ENCODE measurements at places on chromosomes 3 and 15.

DNA sequence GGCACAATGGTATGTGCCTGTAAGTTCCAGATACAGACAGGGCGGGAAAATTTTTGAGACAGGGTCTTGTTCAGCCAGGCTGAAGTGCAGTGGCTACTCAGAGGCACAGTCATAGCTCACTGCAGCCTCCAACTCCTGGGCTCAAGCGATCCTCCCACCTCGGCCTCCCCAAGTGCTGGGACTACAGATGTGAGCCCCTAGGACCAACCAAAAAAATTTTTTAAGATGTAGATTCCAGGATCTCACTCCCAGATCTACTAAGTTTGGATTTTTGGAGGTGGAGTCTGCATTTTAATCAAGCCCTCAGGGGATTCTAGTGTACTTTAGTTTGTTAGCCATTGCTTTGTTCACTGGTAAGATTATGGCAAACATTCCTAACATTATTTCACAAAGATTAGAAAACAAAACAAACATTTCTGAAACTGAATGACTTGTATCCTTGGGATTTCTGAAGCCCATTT lies 2.7 kb downstream of the LIPH start:
- no peak for DNase-seq

- no peak for DNase-seq
Measured at GRCh38 chr15:34013746-34014145, 25.3 kb downstream of the AVEN start.

DNA sequence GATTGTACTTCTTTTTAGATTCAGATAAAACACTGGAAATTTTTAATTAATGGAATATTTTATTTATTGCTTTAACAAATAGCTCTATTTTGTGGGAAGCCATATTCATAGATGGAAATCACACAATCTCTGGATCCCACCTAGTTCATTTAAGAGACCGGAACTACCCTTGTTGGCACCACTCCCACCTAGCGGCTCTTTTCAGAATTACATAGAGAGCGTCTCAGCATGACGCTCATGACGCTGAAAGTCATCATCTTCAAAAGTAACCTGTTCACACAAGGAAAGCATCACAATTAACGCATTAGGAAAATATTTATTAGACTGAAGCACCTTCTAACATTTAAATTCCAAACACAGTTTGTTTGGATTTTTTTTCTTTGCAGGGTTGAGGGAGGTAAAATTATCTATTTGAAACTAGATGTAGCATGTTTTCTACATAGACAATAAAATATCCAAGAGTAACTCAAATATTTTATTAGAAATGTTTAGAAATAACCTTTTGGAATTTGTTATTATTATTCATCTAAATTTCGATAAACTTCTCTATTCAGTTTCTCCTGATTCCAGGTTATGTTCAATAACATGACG lies 214.9 kb upstream of the ARRDC4 start:
- peak; percentile 79 for DNase-seq

DNA sequence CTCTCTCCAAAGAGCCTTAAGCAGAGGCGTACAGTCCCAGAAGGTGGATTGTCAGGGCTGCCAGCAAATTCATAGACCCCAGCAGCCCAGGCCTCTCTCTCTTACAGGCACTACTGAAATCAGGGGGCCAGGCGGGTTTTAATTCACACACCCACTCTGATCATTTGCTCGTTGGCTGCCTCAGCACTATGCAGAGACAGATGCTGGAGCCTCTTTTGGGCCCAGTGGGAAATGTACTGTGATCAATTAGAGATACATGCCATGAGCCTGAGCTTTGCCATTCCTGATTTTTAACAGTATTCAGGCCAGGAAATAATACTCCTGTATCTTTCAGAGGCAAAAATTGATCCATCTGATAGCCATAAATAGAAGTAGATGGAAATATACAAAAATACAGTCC lies 53.0 kb downstream of the CMTM6 start:
- DNase-seq: no peak

DNA sequence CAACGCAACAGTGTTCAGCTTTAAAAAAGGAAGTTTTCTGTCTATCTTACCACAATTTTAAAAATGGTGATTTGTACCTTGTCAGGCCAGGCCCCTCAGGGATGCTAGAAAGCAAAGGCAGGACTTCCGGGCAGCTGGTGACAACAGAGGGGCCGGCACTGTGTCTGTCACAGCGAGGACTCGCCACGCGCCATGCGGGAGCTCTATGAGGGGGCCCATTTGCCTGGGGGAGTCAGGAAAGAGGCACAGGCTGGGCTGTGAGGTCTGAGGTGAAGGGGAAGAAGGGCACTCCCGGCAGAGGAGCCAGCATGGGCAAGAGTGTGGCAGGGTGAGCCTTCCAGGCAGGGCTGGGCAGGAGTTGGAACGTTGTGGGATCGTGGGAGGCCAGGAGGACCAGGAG lies 7.0 kb downstream of the IQSEC1 start:
- no peak for DNase-seq

DNA sequence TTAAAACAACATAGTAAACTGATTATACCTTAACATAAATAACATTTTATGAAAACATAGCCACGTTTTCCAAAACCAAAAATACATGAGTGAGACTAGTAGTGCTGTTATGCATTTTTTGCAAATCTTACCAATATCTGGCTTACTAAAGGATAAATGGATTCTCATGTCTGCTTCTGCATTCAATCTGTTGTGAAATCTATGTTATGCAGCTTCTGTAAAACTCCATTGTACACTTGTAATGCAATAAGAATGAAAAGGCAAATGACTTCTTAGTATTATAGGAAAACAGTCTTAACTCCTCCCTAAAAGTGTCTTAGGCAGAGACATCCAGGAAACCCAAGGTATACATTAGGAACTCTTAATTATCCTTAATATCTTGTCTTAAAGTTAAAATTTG lies 330.9 kb upstream of the THBS1 start:
- no peak for DNase-seq

- no peak for DNase-seq
Measured at GRCh38 chr15:96320107-96320506, 10.4 kb upstream of the NR2F2 start.

DNA sequence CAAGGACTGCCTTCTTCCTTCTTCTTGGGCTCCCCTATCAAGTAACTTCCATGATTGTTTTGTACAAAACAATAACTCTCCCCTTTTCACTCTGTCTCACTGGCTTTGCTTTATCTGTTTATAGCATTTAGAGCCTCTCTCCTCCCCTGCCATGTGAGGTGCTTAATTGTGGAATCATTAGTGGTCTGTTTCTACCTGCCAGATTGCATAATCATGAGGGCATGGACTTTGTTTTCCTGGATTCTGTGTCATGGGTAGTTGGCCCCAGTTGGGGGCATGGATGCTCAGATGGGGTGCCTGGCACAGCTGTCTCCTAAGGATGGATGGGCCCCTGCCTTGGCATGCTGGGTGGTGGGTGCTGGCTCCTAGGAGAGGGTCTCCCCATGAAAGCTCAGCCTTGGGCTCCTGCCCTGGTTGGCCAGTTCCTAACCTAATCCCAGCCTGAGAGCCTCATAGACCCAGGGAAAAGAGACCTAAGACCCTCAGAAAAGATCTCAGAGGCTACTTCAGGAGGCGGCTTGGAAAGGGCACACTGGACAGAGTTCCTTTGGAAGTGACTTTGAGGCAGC lies 8.0 kb upstream of the CTXND1 start:
- no peak for DNase-seq

DNA sequence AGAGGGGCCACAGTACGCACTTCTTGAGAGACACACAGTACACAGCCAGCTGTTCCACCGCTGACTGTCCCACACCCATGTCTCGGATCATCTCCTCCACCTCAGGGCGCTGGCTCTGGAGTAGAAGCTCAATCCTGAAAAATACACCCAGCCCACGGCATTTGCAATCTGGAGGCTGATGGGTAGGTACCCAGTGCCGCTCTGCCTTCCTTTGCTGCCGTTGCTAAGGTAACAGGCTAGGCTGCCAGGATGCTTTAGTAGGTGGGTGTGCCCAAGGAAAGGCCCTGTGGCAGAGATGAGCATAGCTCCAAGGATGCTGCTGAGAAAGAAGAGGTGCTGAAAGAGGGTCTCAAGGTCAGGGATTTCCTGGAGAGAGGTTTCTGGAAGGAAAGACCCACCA lies 14.6 kb downstream of the TRAIP start:
- no peak for DNase-seq

- no peak for DNase-seq
Measured at GRCh38 chr15:31160297-31160696, 58.8 kb upstream of the TRPM1 start.

- no peak for DNase-seq
Measured at GRCh38 chr3:51002495-51002894, 327.8 kb downstream of the DOCK3 start.

GRCh38 chr3:101163554-101163953 lies 156.8 kb downstream of the IMPG2 start:
- no peak for DNase-seq

DNA sequence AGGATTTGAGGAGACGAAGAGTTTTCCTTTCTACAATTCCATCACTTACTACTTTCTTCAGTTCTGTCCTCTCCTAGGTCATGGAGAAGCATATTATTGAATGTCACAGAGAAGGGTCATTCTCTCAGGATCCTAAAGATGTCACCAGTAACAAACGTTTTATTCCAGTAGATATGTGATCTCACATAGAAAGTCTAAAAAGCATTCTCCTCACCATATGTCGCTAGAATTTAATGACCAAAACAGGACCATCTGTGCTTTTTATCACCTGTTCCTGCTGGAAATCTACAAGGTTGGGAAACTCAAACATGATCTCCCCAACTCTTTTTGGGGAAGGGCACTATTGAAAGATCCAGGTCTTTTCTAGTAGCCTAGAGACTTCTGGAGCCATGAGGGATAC lies 24.0 kb upstream of the FRMD5 start:
- peak; percentile 10 for DNase-seq

DNA sequence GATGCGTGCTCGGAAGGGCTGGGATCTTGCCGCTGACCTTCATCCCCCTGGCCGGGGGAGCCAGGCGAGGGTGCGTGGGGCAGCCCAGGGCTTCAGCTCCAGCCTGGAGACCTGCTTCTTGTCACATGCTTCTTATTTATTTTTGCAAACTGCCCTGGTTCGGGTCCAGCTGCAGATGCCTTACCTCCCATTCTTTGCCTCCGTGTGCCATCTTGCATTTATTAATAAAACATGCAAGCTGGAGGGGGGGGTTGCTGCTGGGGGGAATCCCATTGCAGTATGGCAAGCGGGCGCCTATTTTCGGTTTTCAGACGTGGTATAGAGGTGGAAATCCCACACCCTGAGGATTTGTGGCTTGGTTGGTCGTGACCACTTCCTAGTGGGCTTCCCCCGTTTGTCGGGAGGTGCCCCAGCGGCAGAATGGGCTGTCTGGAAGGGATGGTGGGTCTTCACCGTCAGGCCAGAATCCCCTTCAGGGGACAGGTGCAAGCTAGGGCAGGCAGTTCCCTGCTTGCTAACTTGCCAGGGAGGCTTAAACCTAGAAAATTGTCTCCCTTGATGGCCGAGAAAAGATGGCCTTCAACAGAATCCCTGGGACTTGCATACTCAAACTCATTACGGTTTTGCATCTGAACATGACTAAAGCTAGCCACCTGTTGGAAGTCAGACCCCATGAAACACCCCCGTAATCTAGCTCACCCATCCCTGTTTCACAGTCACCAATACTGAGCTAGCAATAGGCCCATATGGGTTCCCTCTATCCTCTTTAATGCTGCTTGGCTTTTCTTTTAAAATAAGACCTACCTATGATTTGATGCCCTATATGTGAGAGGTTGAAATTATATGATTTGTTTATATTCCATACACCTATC lies 569 bp downstream of the TMEM266 start:
- peak; percentile 33 for DNase-seq

GRCh38 chr15:27623149-27623548 lies 476.0 kb downstream of the OCA2 start:
- DNase-seq: no peak

- DNase-seq: peak; percentile 25
Measured at GRCh38 chr3:101814835-101815234, 34.5 kb upstream of the NFKBIZ start.

GRCh38 chr3:80391573-80391972 lies 623.8 kb upstream of the ROBO1 start:
- no peak for DNase-seq

DNA sequence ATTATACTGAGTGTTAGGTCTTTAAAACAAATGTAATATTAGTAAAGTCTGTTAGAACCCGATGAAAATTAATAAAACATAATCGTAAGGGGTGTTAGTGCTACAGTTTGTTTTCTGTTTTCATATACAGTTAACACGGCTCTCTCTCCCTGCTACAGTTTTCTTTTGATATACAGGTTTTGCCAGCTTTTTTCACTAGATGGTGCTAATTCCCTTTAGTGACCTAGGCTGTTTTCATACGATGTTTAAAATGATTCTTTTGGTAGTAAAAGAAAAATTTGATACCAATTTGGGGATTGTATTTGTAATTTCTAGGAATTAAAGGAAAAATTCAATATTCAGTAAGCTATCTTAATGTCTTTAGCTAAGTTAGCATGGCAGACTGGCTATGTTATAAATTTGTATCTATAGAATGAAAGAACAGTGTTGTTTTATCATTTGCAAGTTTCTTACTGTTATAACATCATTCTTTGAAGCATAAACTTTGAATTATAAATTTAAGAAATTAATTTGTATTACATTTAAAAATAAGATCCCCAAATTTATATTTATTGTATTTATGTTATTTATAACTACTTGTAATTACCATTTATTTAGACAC lies 11.5 kb downstream of the APH1B start:
- DNase-seq: peak; percentile 73

DNA sequence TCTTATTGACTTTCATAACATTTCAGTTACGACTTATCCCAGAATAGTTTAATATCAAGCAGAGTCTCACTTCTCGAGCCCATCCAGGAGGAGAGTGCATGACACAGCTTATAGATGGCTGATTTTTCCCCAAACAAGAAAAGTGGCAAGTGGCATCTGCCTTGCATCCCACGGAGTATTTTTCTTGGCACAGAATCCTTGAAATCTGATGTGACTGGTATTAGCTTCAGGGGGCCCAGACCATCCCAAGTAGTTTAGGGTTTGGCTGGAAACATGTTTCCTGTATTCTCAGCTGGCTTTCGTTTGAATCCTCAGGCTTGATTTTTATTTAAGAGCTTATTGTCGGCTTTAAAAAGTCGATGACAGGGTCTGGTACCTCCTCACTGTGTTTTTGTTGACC lies 20.7 kb upstream of the FBXL22 start:
- DNase-seq: no peak

GRCh38 chr15:97076011-97076410 lies 745.5 kb downstream of the NR2F2 start:
- no peak for DNase-seq

DNA sequence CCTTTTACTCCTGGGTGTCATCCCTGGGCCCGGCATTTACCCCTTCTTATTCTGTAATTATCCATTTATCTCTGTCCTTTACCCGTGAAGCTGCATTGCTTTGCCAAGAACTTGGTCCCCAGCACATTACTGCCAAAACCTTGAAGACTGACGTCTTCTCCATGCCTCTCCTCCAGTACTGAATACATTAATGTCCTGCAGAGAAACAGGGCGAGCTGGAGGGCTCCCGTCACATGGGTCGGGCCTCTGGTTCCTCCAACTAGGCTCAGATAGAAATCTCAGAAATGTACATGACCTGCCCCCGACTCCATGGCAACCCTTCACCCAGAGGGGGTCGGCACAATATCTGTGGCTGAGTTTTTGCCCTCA lies 445 bp downstream of the EFCAB12 start:
- no peak for DNase-seq

- DNase-seq: no peak
Measured at GRCh38 chr3:159627229-159627628, 361.4 kb upstream of the IL12A start.
